HT-29 (cell line): ENCODE measurements at places on chromosomes 4 and X.

GRCh38 chrX:148501386-148502066 lies 1.1 kb downstream of the AFF2 start:
- DNase-seq, result no peak

DNA sequence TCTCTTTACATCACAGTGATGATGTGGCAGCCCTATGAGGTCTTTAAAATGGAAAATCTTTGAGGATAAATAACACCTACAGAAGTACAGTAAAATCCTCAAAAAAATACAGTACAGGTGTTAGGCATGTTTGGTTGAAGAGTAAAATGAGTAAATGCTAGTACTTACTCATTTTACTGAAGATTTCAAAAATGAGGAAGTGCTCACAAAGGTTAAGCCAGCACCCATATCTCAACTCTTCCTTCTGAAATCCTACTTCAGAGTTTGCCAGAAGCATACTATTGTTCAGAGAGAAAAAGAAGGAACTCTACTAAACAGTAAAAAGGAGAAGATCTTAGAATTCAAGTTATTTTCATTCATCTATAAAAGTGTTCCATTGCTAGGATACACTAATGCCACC lies 130.9 kb downstream of the CBR4 start:
- no peak for DNase-seq

- no peak for DNase-seq
These were observed 28.3 kb downstream of the ADD1 start for GRCh38 chr4:2871911-2872310.

- no peak for DNase-seq
These were observed 226.9 kb downstream of the ARHGAP24 start for GRCh38 chr4:85701861-85702321.

GRCh38 chr4:54308110-54308509 lies 79.0 kb downstream of the PDGFRA start:
- no peak for DNase-seq

DNA sequence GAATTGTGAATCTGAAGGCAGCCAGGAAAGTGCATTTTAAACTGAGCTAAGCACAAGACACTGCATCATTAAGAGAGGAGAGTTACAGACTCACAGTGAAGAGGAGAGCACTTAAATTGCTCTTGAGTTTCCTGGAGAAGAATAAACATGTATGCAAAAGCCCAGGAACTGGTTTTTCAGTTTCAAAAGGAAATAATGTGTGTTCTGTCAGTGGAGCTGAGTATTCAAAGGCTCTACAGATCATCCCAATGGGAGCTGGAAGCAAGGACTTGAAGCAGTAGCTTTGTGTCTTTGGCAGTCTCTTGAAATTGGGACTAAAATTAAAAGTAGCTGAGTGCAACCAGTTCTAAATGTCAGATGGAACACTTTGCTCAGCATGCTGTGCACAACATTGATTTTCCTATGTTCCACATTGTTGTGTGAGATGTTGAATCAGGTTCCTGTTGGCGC lies 147.5 kb upstream of the ANK2 start:
- DNase-seq, result no peak

DNA sequence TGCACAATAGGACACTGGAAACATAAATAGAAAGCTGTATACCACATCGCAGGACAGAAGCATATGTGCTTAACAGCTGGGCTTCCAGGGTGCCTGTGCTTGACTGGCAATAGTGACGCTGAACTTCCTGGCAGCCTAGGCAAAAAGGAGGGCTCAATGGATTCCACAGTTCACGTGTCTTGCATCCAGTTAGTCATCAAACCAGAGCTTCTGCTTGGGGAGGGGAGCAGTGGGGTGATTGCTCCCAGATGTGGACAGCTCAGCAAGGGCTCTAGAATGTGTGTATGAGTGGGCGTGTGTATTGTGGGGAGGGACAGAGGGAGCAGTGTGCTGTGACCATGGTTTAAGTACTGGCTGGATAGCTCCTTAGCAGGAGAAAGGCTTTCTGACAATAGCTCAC lies 2.3 kb downstream of the PRRG3 start:
- no peak for DNase-seq

GRCh38 chr4:149835280-149835679 lies 19.6 kb upstream of the IQCM start:
- no peak for DNase-seq

GRCh38 chr4:139241784-139242151 lies 38.3 kb downstream of the MGARP start:
- DNase-seq, result no peak

- DNase-seq, result peak; percentile 58
These were observed 63.0 kb upstream of the ZXDB start for GRCh38 chrX:57528670-57529255.
